Cardiac fibroblast (primary cell): ENCODE measurements at places on chromosomes 2 and 18.

- DNase-seq: peak; percentile 35
These were observed 88.5 kb downstream of the SH3RF3 start for GRCh38 chr2:109217362-109218086.

- DNase-seq: no peak
These were observed 149.7 kb downstream of the MREG start for GRCh38 chr2:215863687-215864086.

- DNase-seq: no peak
These were observed 61.2 kb upstream of the ATL2 start for GRCh38 chr2:38438133-38438882.

- DNase-seq: no peak
These were observed 15.3 kb downstream of the FAM168B start for GRCh38 chr2:131077966-131078365.

DNA sequence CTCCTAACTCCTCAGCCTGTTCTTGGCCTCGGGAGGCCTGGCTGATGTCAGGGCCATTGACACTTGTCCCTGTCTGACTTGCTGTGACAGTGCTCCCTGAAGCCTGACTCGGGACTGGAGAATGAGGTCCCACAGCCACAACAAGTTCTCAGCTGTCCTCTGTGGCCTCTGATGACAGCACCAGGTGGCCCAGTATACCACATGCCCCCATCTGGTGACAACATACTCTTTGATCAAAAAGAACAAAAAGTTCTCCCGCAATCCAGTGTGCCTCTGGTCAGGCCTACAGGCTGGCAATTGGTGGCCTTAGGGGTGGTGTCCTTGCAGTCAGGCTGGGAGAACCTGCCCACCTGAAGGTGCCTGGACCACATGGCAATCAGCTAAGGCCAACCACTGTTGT is 102.6 kb downstream of the SEPTIN10 start:
- DNase-seq: no peak

DNA sequence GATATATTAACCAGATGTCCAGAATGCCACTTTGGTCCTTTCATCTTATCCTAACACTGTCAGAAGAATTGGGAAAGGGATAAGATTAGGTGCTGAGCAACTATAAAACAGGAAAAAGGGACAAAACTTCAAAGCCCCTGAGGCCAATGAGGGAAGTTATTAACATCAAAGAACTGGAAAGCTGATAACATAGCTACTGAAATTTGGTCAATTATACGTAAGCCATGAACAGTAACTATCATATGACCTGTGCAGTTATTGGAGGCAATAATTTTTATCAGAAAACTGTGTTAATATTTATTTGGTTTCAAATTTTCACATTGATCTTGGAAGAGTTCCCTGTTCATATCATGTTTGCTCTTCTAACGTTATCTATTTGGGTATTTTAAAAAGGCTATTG is 2.6 kb upstream of the REG3A start:
- no peak for DNase-seq

DNA sequence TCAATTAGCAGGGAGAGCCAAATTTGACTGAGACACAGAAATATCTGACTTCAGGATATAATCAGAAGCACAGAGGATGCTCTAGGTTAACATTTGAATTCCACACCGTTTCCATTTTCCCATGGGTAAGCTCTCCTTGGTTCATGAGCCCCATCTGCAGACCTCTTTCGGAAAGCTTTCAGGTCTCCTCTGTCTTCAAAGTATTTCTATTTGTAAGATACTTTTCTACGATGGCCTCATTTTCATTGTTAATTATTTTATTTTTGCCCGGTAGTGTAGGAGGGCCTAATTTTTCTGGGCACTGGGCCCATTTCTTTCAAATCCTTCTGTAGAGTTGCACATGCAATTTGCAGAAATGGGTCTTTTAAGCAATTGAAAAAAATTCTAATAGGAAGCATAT is 53.8 kb downstream of the LRPPRC start:
- peak; percentile 22 for DNase-seq

DNA sequence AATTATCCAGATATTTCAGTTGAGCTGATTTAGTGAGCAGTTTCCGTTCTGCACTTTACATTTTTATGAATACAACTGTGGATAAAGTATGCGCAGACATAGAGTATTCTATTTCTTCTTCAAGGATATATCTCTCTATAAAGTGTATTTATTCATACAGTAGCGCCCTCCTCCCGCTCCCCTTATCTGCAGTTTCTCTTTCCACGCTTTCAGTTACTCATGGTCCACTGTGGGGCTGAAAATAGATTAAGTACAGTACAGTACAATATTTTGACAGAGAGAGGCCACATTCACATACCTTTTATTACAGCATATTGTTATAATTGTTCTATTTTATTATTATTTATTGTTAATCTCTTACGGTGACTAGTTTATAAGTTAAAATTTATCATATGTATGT is 19.7 kb upstream of the FHL2 start:
- no peak for DNase-seq

- no peak for DNase-seq
These were observed 6.5 kb downstream of the LPIN1 start for GRCh38 chr2:11752906-11753305.

DNA sequence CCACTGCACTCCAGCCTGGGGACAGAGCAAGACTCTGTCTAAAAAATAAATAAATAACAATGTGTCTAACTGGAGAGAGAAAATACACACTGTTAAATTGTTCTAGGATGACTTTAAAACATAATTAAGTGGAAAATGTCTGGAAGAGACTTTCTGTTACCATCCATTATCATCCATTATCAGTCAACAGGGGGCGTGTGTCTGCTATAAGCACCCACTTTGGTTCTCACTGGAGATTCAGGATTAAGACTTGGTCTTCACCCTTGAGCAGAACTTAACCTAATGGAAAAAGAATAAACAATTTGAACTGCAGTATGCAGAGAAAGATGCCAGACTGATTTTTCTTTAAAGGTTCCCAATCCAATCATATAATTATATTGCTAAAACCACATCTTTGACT is 999.8 kb upstream of the GYPC start:
- no peak for DNase-seq

GRCh38 chr2:71801969-71802368 is 345.7 kb downstream of the CYP26B1 start:
- peak; percentile 82 for DNase-seq

GRCh38 chr2:53793821-53794220 is 7.0 kb downstream of the ERLEC1 start:
- no peak for DNase-seq

- no peak for DNase-seq
These were observed 19.7 kb downstream of the OSBPL6 start for GRCh38 chr2:178213991-178214390.

- peak; percentile 35 for DNase-seq
These were observed 947.0 kb upstream of the CDH2 start for GRCh38 chr18:29123706-29124530.

GRCh38 chr2:3265981-3266924 is 111.4 kb downstream of the EIPR1 start:
- no peak for DNase-seq

GRCh38 chr18:2901423-2901985 is 54.7 kb downstream of the EMILIN2 start:
- no peak for DNase-seq

DNA sequence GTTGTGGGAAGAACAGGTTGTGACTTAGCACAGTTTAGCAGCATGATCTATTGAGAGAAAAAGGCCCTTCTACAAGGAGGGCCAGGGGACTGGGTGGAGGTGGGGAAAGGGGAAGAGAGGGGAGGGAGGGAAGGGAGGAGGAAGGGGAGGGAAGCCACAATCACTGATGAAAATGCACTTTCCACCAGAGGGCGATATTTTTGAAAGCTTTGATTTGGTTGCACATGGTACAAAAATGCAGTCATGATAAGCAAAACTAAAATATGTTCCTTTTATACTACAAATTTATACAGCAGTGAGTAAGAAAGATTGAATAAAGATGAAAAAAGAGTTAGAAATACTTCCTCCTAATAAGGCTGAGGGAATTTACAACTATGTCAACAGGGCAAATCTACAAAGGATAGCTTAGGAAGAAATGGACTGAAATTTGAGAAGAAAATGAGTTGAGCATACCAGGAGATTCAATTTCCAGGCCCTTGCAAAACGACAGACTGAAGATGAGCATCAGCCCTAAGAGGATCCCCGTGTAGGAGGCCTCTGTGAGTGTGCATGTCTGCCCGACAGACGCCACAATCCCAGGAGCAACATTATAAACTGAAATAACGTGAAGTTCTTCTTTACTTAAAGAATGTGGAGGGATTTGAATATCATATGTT is 17.2 kb downstream of the SH3YL1 start:
- DNase-seq: peak; percentile 77

- DNase-seq: no peak
These were observed 230.9 kb downstream of the GCA start for GRCh38 chr2:162574615-162575452.

DNA sequence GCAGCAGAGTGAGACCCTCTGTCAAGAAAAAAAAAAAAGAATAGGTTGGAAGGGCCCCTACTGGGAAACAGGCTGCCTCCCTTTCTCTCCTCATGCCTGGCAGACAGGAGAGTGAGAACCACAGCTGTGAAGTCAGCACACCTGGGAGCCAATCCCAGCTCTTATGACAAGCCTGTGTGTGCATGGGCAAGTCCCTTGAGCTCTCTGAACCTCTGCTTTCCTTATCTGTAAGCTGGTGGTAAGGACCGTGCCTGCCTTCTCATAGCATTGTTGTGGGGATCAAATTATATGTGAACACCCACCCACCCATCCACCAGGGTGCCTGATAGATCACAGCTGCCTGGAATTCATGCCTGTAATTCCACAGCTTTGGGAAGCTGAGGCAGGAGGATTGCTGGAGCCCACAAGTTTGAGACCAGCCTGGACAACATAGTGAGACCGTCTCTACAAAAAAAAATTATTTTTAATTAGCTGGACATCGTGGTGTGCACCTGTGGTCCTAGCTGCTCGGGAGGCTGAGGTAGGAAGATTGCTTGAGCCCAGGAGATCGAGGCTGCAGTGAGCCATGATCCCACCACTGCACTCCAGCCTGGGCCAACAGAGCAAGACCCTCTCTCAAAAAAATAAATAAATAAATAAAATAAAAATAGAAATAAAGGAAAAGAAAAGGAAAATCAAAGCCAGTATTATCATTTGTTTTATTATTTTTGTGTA is 66.9 kb upstream of the MCFD2 start:
- no peak for DNase-seq
